ENCODE measurements at places on chromosomes 7 and 10.

GRCh38 chr7:143245123-143245522 is 18.1 kb upstream of the GSTK1 start:
- no peak for DNase-seq

- DNase-seq = no peak
Observed at GRCh38 chr7:14899030-14899429, 3.5 kb downstream of the DGKB start.

GRCh38 chr7:151378496-151379192 is 31.2 kb downstream of the WDR86 start:
- DNase-seq = peak; percentile 85

DNA sequence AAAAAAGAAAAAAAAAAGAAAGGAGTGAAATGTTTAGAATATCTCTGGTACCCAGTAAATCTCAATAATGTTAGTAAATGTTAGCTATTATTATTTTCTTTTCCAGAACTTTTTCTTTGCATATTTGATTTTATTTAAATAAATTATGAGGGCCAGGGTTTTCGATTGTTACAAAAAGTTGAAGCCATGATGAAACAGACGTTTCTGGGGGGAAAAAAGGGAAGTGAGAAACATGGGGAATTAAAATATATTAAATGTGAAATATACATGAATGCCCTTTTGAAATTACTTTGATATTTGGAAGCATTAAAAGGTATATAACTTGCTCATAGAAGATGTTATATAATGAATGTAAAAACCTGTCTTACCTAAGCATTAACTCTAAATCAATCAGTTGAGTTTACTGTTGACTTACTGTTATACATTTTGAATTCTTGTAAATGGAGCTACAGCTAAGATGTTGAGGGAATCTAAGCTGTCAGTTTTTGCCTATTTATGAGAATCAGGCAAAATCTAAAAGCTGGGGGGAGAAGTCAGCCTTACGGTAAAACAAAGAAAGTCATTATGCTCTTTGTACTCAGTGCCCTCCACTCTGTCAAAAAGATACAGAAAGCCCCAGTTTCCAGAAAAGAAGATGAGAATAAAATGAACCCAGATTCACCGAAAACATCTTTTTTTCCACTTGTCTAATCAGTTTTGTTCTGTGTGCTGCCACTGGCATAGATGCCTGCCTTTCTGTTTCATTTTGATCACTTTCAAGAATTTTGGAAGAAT is 30.0 kb upstream of the KDM7A start:
- DNase-seq = no peak

- DNase-seq = no peak
Observed at GRCh38 chr7:128322040-128322643, 21.6 kb downstream of the RBM28 start.

DNA sequence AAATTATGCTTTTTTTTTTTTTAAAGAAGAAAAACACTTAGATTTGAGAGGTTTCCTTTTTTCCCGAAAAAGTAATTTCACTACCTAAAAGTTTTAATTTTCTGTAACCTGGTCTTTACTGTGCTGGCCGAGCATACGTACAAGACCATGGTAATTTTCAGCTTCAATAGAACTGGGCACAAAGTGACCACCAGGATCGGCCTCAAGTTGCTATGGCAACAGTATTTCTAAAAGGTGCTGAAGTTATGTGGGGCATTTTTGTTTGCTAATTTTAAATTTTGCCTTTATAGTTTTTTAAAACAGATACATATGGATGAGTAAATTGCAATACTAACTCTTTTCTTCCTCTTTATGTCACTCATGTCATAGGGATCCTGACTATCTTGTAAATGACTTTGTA is 69.4 kb downstream of the FAM204A start:
- no peak for DNase-seq

Data from chondrocyte (in vitro differentiated cells).